ENCODE measurements at places on chromosomes 7 and 10.

- DNase-seq = no peak
These were observed 43.0 kb upstream of the LEP start for GRCh38 chr7:128197989-128198580.

GRCh38 chr7:107953924-107954303 is 49.0 kb downstream of the LAMB1 start:
- DNase-seq = no peak

GRCh38 chr7:97842772-97843345 is 29.3 kb downstream of the ASNS start:
- DNase-seq = no peak

DNA sequence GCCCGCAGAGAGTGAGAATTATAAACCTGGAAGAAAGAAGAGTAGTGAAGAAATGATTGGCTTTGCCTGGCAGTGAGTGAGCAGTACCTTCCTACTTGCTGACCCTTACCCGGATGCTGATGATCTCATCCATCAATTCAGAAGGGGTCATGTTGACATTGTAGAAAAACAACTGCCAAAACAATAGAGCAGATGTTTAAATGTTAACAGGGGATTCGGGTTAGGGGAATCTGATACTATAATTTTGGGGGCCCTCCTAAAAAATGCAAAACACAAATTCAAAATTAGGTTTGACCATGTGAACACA is 78.1 kb downstream of the MYOF start:
- no peak for DNase-seq

DNA sequence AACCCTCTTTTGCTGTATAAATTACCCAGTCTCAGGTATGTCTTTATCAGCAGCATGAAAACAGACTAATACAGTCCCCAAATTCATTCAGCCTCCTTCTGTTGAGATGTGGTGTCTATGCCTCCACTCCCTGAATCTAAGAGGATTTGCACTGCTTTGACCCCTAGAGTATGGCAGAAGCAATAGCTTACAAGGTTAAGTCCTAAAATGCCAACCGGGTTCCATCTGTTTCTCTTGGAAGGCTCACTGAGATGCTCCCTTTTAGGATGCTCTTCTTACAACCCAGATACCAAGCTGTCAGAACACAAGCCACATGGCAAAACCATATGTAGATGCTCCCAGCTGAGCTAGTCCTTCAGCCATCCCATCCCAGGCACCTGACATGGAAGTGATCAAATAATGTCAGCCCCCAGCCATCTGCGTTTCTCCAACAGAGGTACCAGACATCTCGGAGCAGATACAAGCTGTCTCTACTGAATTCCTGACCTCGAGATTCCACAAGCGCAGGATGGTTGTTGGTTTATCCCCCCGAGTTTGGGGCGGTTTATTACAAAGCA is 20.2 kb downstream of the CALN1 start:
- DNase-seq = no peak

GRCh38 chr7:33727315-33727714 is 178.0 kb upstream of the BMPER start:
- DNase-seq = no peak

DNA sequence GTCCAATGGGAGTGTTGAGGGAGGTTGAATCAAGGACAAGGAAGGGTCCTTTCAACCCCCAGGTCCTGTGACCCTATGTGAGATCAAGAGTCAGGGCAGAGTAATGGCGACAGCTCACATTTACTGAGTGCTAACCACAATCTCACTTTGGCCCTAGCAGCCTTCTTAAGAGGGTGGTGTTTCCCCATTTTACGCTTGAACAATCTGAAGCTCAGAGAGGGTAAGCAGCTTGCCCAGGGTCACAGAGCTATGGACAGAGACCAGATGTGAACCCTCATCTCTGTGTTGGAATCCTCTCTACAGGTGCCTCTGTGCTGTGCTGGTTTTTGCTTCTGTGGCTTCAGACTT is 102.0 kb downstream of the GRK5 start:
- DNase-seq = no peak

DNA sequence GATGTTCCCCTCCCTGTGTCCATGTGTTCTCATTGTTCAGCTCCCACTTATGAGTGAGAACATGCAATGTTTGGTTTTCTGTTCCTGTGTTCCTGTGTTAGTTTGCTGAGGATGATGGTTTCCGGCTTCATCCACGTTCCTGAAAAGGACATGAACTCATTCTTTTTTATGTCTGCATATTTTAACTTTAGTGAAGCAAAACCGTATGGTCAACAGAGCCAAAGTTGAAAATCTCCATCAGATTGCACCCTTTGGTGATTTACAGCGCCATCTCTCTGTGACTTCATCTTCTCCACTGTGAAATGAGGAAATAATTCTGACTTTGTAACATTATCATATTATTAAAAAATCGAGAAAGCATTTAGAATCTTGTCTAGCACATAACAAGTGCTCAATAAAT is 132.3 kb upstream of the PLXDC2 start:
- peak; percentile 34 for DNase-seq

DNA sequence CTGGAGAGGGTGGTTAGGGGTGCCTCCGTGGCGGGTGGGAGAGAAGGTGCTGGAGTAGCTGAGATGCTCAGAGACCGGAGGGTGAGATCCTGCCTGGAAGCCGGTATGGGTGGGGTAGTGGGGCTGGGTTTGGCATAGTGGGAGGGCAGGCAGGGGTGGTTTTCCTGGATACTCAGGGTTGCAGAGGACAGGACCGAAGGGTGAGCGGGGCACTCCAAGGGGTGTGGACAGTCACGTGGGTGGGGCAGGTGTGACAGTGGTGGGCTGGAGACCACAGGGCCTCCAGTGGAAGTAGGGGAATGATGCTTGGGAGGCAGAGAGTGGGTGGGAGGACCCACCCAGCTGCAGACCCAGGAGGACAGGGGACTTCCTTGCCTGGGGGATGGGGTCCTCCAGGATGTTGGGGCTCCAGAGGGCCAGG is 1.9 kb downstream of the SCART1 start:
- DNase-seq = no peak
